Stimulated activated CD8-positive, alpha-beta memory T cell treated with anti-CD3 and anti-CD28 coated beads, Interleukin-7, amount 100 ng/mL, for 4 hours (primary cell): ENCODE measurements at places on chromosomes 5 and 9.

GRCh38 chr5:172909931-172910502 is 49.2 kb upstream of the RPL26L1 start:
- no peak for DNase-seq

DNA sequence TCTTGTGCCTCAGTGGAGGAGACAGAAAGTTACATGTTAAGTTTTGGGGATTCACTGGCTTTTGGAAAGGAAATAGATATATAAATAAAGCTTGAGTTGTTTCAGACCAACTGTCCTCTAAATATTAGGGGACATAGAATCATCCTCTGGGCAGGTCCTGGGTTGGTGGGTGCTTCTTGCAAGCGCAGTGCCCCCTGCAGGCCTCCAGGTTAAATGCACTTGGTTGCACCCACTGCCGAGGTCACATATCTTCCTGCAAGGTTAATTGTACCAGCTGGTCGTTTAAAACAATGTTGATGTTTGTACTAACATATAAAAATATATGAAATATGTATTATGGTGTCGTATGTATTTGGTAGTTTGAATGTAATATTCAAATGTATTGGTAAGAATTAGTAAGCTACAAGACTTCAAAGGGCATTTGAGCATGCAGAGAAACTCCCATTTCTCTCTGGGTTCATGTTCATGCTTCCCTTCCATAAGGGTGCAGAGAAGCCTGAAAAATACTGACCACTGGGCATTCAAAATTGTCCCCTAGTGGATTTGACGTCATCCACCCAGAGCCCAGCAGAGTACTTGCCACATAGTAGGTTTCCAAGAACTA is 87.0 kb downstream of the ZNF618 start:
- no peak for DNase-seq

DNA sequence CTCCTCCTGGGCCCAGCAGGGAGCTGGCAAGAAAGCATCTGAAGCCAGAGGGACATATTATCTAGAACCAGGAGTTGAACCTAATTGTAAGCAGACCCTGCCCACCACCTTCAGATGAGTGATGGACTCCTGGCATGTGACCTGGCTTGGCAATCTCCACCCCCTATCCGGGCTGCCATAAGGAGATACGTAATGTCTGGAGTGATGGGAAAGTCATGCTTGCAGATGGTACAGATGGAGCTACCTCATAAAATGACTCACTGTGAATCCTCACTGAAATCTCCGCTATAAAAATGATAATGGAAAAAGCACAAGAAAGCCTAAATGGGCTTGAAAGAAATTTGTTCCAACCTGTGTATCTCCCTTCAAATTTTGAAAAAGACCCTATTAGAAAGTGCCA is 157.5 kb downstream of the DMRT2 start:
- DNase-seq: no peak

- no peak for DNase-seq
Observed at GRCh38 chr9:85514256-85514655, 227.5 kb downstream of the AGTPBP1 start.

GRCh38 chr5:97979740-97980139 is 793.7 kb upstream of the RGMB start:
- DNase-seq: no peak

- DNase-seq: no peak
Observed at GRCh38 chr5:96816991-96817390, 9.2 kb upstream of the ERAP1 start.

- DNase-seq: no peak
Observed at GRCh38 chr5:97062046-97062445, 80.4 kb downstream of the LIX1 start.

- no peak for DNase-seq
Observed at GRCh38 chr5:157860898-157861890, 2.2 kb upstream of the CLINT1 start.

- no peak for DNase-seq
Observed at GRCh38 chr9:115972362-115972761, 181.2 kb upstream of the PAPPA start.

DNA sequence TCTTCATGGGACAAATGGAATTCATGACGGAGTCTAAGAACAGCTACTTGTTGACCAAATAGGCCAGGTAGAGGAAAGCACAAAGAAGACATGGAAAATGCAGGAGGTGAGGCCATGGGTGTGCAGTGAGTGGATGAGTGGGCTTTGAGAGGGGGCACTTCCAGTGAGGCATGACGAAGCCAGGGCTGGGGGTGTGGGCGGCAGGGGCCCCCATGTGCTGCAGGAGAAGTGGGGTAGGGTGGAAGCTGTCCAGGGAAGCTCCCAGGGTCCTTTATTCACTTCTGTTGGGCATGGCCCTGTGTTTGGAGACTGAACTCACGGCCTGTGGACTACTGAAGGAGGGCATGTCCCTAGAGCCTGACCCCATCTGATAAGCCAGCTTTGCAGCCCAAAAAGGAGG is 127.6 kb upstream of the SLC25A48 start:
- no peak for DNase-seq

GRCh38 chr9:673264-673965 is 168.1 kb upstream of the DMRT1 start:
- DNase-seq: no peak

- DNase-seq: no peak
Observed at GRCh38 chr5:93572608-93573353, 8.2 kb downstream of the NR2F1-AS1 start.

- no peak for DNase-seq
Observed at GRCh38 chr5:124504081-124504916, 242.1 kb downstream of the ZNF608 start.

- no peak for DNase-seq
Observed at GRCh38 chr5:85605381-85605780, 1012.4 kb upstream of the COX7C start.

- DNase-seq: no peak
Observed at GRCh38 chr9:38039090-38039906, 29.7 kb downstream of the SHB start.

DNA sequence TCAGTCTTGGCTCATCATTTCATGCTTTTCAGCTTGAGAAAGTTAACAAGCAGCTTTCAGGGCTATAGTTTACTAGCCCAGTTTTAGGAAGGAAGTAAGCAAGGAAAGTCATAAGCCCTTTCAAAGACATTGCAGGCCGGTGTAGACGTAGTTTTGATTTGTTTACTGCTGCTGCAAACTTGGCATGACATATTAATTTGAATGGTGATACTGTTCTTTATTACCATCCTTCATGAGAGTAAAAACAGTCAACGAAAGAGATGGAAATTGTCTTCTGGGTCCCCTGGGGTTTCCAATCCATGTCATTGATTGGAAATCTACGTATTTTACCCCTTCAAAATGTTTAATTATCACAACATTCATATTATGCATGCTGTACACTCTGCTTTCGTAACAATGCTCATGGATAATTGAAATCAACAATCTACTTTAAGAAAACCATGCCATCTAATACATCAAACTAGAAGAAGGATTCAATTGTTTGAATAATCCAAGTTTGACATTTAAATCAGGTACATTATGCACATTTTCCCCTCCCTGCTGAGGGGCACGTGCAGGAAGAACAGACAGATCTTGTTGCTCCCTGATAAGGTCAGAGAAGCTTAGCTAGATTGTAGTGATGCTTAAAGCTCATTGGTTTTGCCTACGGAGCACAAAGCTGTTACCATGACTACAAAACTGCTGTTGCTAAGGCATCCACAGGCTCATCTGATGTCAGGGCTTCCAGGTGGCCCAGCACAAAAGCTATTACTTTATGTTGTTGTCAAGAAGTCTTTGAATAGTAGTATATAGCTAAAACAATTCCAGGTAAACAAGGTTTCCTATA is 139.9 kb upstream of the PRLR start:
- no peak for DNase-seq

GRCh38 chr5:54832858-54833257 is 152.5 kb downstream of the ESM1 start:
- no peak for DNase-seq
